ENCODE measurements at places on chromosomes 6 and 20.

DNA sequence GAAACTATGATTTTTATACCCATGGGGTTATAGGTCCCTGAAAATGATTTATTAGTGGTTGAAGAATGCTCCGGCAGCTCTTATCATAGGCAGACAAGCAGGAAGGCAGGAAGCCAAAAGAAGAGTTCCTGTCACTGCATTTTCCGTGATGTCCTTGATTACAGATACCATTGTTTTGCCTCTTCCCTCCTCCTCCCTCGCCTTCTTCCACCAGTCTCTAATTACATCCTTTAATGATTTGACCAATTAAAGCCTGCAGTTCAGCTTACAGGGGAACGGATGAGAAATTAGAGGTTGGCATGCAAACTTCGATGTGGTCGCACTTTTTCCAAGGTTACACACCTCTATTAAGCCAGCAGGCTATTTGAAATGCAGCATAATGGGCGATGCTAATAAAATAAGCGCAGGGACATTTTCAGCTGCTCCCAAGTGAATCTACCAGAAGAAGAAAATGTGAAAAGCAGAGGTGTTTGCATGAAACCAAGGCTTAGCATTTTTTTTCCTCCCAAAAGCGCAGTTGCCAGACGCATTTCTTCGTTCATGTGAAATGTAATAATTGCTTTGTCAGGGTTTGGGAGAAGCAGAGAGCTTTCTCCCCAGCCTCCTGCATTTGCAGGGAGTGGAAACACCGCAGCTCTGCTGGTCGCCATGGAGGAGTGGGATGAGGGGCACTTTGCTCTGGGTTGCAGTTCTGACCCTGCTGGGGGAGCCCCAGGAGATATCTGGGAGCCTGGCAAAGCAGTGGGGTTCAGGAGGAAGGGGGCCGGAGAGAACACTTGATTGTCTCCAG lies 6.0 kb downstream of the NOX3 start:
- DNase-seq, result no peak

DNA sequence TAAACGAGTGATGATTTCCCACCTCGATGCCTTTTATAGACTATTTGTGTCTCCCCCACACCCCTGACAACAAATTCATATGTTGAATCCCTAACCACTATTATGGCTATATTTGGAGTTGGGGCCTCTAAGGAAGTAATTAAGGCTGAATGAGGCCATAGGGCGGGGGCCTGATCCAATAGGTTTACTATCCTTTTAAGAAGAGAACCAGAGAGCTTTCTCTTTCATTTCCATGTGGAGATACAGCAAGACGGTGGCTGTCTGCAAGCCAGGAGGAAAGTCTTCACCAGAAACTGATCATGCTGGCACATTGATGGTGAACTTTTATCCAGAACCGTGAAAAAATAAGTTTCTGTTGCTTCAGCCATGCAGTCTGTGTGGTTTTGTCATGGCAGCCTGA lies 38.9 kb upstream of the CLIC5 start:
- no peak for DNase-seq

DNA sequence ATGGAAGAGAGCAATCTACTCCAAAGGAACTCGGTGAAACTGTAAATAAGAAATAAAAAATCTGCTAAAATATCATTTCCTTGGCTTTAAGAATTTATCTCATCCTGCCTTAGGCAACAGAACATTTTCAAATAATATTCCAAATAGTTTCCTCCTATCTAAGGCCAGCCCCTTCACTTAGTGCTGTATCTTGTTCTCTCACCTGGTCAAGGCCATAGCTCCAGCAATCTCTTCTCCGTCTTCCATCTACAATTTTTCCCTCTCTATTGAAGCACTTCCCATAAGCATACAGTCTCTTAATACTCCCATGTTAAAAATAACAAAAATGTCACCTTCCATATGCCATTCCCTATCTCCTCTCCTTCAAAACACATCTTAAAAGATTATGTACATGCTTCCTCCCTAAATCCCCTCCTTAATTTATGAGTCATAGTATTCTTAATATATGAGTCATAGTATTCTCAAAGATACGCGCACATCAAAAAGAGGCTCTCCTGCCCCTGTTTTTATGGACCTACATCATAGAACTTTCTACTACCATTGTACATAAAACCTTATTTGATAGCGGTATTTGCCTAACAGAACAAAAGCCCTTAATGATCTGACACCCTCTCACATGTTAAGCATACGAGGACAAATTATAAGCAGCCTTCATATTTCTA lies 146.9 kb downstream of the PDE10A start:
- DNase-seq, result no peak

- no peak for DNase-seq
Measured at GRCh38 chr6:33886673-33887144, 82.9 kb upstream of the MLN start.

DNA sequence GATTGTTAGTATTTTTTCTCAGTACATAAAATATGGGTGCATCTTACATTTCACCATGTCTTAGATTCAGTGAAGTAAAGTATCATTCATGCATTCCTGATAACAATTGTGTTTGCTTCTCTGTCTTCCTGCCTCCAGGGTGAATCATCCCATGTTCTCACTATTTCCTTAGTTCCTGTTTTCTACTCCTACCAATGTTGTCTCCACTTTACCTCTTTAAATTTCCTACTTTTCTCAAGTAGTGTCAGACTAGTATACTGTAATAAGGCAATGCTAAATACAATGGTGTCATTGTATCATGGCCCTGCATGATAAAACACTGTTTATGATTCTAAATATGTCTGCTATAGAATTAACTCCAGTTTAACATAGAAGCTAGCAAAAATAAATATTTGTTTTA lies 37.4 kb upstream of the GABRR1 start:
- DNase-seq, result no peak

DNA sequence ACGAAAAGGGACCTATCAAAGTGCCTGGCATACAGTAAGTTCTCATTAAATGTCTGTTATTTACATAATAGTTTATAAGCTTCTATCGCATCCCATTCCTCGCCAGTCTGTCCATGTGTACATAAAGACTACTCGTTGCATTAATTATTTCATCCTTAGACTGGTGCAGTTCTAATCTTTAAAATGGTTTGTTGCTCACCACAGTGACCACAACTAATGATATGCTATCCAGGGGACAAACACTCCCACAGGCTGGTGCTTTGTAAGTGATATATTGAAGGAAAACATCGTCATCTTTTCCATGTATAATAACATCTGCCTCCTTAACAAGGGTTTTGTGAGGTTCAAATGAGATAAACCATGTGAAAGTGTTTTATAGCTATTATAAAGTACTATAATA lies 39.0 kb upstream of the HBS1L start:
- DNase-seq, result no peak

- no peak for DNase-seq
Measured at GRCh38 chr6:85826997-85827396, 184.3 kb upstream of the SYNCRIP start.

- no peak for DNase-seq
Measured at GRCh38 chr20:52270001-52270606, 78.5 kb upstream of the ZFP64 start.

- no peak for DNase-seq
Measured at GRCh38 chr6:22098601-22099031, 198.2 kb downstream of the PRL start.

DNA sequence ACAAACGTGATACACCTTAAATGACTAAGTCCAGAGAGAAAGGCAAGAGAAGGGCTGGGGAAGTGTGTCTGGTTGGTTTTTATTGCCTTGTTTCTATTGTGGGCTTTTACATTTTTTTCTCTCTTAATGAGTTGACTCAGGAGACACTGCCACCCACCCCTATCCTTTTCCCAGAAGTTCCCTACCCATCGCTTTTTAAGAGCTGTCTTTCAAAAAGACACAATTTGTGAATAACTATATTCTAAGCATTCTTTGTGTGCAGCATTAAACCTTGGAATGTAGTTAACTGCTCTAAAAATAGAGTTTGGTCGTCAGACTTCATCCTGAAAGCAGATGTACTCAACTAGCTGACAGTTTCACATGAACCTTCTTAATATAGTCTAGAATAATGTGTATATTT lies 174.9 kb downstream of the ISM1 start:
- DNase-seq, result no peak

GRCh38 chr6:27426045-27426620 lies 37.6 kb downstream of the ZNF391 start:
- no peak for DNase-seq

- no peak for DNase-seq
Measured at GRCh38 chr20:37377346-37378081, 31.6 kb downstream of the SRC start.

GRCh38 chr6:142893088-142893487 lies 51.9 kb downstream of the HIVEP2 start:
- no peak for DNase-seq

- no peak for DNase-seq
Measured at GRCh38 chr6:35058865-35059522, 82.1 kb downstream of the TCP11 start.

DNA sequence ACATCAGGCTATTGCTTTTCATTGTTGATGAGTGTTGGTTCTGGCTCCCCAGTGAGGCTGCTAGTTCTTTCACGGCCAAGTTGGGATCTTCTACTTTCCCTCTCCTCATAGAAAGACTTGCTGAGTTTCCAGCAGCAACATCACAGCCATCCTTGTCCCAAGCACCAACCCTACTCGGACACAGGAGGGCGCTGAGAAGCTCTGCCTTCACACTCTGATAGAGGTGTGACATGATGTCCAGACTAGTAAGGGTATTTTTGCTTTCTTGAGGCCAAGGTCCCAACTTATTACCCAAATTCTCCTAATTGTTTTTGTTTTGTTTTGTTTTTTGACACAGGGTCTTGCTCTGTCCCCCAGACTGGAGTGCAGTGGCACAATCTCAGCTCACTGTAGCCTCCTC lies 3.0 kb upstream of the GCM1 start:
- no peak for DNase-seq

- DNase-seq, result no peak
Measured at GRCh38 chr20:53934421-53935343, 135.7 kb downstream of the BCAS1 start.

GRCh38 chr6:53818858-53819609 lies 24.2 kb downstream of the LRRC1 start:
- no peak for DNase-seq

- peak; percentile 63 for DNase-seq
Measured at GRCh38 chr6:109482905-109483734, at the start of gene ZBTB24. Gene ZBTB24, minus strand, starts transcription at chr6:109483219. Its CDS starts 1,193 bp downstream, at chr6:109482026.

All from stimulated activated CD8-positive, alpha-beta memory T cell treated with anti-CD3 and anti-CD28 coated beads, Interleukin-4, amount 100 ng/mL, for 4 hours (primary cell).